ENCODE measurements at places on chromosomes 5 and 9. TPM values are rescaled to one million over a fixed set of nuclear protein-coding genes. Genes with fewer than 3 reads are reported as not detected.
A peak's percentile ranks its signal among the peaks of the same experiment; 100 is the strongest.

FRMPD1 gene
- polyA plus RNA-seq, result 1.2 TPM

BARX1 gene
- polyA plus RNA-seq, result 0.47 TPM

DNA sequence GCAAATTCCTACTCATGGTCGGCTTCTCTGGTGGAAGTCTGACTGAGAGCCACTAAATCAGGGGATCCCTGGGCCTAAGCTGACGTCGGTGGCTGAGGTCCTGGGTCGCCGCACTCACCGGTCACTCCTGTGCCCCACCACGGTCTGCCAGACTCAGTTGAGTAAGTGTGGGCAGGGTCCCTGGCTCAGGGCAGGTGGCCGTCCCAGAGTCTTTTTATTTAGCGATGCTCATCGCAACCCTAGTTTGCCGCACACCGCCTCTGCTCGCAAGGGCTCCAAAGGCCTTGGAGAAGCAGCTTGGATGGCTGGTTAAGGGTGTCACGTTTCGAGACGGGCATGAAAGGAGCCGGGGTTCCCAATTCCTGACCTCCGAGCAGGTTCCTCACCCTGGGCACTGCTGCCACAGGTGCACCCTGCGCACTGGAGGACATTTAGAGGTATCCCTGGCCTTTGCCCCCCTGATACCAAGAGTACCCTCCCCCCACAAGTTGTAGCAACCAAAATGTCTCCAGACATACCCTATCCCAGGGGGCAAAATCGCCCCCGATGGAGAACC lies 59.9 kb downstream of the NSUN2 start:
- H3K27ac ChIP-seq, result no peak overlapping the region
- no peak overlapping the region for H3K4me3 ChIP-seq
- H3K36me3 ChIP-seq, result no peaks in the 10 kb centered on the region

SOX30 gene
- polyA plus RNA-seq, result 0.44 TPM

GRCh38 chr5:57841676-57842363 lies 359.2 kb upstream of the ACTBL2 start:
- H3K36me3 ChIP-seq, result no peaks in the 10 kb centered on the region
- H3K27me3 ChIP-seq, result no peaks in the 10 kb centered on the region
- H3K4me3 ChIP-seq, result no peak overlapping the region
- no peaks in the 10 kb centered on the region for H3K4me1 ChIP-seq
- H3K27ac ChIP-seq, result peak overlapping the region; percentile 49
- DNase-seq, result peak; percentile 66

PLCXD3 gene
- polyA plus RNA-seq, result 0.58 TPM

All from hepatocyte (in vitro differentiated cells).